ENCODE measurements at places on chromosomes 7 and 10.
A peak's percentile ranks its signal among the peaks of the same experiment; 100 is the strongest.

DNA sequence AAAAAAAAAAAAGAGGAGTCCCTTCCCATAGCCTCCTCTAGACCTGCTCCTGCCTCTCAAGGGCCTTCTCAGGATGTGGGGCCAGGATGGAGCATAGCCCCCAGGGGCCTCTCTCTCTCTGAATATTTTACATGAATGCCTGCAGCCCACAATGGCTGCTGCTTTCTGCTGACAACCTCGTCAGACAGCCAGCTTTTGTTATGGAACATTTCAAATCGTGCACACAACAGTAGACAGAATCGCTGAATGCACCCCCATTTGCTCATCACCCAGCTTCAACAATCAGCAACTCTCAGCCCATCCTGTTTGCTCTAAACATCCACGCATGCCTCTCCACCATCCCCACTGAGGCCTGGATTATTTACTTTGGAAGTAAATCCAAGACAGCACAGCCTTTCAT, 5.4 kb downstream of the PLAC9 start:
- no peak for DNase-seq

DNA sequence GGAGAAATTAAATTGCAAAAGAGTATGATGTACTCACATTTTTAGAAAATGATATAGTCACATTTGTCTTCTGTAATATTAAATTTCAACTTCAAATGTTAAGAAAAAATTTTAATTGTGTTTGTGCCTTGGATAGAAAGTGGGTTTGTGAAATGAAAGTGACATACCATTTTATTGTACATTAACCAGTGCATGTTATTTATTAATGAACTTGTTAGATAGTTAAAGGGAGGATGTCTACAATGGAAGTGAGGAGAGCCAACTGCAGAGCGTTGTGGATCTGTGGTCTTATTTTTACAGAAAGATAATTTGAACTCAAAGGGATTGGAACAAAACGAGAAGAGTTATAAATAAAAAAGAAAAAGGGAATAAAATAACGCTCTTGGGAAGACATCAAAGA, 291.7 kb downstream of the ARL4A start:
- DNase-seq = no peak

DNA sequence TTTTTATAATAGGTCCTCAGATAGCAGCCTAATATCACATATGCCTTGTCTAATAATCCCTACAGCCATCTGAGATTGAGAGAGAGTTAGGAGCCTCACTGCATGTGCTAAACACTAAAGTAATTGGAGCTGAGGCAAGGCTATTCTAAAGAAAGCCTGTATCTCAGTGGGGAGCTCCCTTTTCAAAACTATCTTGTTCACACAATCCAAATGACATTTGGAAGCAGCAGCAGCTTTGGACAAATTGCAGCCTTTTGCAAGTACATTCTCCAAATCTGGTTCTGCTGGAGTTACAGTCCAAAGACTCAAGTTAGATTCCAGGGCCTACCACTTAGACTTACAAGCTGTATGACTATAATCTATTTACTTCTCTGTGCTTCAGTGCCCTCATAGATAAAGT, 104.5 kb downstream of the MACC1 start:
- no peak for DNase-seq

DNA sequence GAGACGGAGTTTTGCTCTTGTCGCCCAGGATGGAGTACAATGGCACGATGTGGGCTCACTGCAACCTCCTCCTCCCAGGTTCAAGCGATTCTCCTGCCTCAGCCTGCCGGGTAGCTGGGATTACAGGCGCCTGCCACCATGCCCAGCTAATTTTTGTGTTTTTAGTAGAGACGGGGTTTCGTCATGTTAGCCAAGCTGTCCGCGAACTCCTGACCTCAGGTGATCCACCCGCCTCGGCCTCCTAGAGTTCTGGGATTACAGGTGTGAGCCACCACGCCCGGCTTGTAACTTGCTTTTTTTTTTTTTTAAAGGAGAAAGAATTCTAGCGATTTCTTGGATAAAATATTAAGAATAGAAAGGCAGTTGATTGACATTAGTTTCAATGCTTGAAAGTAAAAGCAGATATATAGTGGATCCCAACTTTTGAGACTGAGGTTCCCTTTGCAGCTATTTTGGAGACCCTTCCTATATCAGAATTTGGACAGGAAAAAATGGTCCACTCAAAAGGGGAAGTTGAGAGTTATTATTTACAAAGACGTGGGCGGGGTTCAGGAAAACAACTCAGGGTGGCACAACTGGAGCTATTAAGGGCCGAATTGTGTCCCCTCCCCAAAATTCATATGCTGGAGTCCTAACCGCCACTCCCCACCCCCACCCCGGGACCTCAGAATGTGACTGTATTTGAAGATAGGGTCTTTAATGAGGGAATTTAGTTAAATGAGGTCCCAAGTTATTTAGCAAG, 1.3 kb upstream of the ERCC6 start:
- DNase-seq = no peak

DNA sequence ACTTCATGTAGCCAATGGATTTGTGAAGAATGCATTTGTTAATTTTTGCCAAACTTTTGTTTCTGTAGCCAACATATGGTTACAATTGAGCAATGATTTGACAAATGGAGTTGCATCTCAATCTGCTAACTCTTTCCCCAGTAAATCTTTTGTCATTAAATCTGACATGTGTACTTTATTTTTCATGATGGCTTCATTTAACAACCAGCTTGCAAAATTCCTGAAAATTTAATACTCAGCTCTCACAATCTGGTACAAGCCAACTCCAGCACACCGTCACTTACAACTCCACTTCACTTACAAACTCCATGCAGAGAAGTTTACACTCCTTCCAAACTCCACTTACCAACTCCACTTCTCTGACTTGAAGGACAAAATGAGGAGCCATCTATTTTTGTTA, 26.5 kb upstream of the HIBADH start:
- no peak for DNase-seq

- peak; percentile 41 for DNase-seq
Measured at GRCh38 chr7:94395141-94396036, 694 bp downstream of the COL1A2 start.

- DNase-seq = no peak
Measured at GRCh38 chr7:835485-836401, 3.5 kb downstream of the SUN1 start.

- no peak for DNase-seq
Measured at GRCh38 chr7:66308411-66308810, 103.3 kb downstream of the TPST1 start.

GRCh38 chr7:37357637-37357996, 91.0 kb downstream of the ELMO1 start:
- no peak for DNase-seq

DNA sequence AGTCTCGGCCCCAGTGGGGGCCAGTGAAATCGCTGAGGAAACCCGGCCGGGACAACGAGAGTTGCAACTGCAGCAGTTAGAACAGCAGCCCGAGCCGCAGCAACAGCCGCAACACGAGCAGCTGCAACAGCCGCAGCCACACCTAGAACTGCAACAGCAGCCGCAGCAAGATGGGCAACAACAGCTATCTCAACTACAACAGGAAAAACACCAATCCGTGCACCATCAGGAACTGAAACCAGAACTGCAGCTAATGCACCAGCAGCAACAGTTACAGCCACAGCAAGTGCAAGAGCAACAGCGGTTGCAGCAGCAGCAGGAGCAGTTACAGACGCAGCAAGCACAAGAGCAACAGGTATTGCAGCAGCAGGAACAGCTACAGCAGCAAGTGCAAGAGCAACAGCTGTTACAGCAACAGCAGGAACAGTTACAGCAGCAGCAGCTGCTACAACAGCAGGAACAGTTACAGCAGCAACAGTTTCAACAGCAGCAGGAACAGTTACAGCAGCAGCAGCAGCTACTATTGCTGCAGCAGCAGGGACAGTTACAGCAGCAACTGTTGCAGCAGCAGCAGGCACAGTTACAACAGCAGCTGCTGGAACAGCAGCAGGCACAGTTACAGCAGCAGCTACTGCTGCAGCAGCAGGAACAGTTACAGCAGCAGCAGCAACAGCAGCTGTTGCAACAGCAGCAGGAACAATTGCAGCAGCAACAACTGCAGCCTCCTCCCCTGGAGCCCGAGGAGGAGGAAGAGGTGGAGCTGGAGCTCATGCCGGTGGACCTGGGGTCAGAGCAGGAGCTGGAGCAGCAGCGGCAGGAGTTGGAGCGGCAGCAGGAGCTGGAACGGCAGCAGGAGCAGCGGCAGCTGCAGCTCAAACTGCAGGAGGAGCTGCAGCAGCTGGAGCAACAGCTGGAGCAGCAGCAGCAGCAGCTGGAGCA, 6.1 kb downstream of the ZNF853 start:
- DNase-seq = no peak

GRCh38 chr10:17061418-17061817, 68.2 kb downstream of the CUBN start:
- DNase-seq = no peak

GRCh38 chr7:27795977-27796376, 56.0 kb downstream of the TAX1BP1 start:
- no peak for DNase-seq

DNA sequence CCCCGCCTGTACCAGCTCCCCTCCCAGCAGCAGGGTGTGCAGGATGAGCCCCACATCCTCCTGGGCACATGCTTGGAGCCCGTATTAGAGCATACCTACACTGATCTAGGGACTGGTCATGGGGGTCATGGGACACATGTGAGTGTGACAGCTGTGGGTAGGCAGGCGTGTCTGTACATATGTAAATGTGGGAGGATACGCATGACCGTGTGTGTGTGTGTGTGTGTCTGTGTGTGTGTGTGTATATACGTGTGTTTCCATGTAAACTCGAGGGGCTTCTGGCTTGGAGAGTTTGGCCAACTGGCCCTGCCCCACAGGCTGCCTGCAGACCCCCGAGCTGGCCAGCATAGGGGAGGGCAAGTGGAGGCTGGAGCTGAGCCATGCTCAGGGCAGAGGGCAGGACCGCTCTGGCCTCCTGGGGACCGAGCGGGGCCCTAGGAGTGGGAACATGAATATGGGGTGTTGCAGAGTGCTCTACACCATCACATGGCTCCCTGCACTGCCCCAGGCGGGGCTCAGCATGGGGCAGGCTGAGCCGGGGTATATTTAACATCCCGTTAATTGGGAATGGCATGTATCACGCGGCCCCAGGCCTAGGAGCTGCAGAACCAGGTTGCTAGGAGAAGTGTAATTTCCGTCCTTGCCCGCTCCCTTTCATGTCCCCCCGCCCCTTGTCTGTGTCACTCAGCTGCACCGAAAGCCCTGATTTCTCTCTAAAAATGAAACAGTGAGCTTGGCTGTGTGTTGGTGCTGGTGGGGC, 152.7 kb upstream of the PCBD1 start:
- no peak for DNase-seq

DNA sequence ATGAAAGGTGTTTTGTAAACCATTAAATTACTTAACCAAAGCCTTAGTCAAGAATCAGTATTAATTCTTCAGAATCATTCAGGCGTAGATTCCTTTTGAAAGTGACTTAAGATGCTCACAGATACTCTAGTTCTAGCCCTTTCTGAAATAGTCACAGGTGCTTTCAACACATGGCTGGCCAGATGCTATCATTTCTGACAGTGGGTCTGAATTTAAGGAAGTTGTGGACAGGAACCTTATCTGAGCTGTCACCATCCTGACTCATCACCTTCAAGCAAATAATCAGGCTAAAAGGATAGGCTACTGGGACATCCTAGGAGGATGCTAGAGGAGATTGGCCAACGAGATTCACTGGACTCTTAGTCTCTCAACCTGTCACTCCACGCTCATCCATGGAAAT, 501.5 kb downstream of the LRMDA start:
- no peak for DNase-seq

DNA sequence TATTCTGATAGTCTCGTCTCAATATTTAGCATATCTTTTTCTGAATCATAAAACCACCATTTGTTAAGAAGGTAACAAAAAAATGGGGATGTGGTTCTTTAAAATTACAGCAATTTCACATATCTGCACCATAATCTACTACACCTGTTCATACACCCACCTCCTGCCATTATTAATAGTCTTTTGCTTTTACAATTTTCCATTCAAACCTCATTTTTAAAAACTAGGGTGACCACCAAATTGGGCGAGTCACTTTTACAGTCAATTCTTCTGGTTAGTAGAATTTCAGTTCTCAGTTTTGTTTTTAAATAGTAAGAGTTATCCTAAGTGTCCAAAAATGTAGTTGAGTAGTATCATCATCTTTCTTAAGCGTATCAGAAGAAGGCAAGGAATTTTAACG, 48.4 kb upstream of the GSAP start:
- DNase-seq = no peak

DNA sequence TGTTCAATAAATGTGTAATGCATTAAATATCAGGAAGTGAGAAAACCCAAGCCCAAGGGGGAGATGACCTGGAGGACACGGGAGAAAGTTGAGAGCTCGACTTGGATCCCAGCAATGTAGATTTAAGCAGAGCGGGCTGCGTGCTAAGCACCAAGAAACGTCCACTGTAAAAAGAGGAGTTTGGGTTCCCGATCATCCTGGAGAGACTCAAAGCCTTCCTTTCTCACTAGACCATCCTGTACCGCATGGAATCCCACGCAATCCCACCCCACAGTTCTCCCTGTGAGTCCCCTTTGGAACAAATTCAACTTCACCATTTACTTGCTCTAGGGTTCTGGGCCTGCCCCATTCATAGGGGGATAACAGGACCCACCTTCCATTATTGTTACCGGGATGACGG, 2.4 kb downstream of the TRPV6 start:
- no peak for DNase-seq

DNA sequence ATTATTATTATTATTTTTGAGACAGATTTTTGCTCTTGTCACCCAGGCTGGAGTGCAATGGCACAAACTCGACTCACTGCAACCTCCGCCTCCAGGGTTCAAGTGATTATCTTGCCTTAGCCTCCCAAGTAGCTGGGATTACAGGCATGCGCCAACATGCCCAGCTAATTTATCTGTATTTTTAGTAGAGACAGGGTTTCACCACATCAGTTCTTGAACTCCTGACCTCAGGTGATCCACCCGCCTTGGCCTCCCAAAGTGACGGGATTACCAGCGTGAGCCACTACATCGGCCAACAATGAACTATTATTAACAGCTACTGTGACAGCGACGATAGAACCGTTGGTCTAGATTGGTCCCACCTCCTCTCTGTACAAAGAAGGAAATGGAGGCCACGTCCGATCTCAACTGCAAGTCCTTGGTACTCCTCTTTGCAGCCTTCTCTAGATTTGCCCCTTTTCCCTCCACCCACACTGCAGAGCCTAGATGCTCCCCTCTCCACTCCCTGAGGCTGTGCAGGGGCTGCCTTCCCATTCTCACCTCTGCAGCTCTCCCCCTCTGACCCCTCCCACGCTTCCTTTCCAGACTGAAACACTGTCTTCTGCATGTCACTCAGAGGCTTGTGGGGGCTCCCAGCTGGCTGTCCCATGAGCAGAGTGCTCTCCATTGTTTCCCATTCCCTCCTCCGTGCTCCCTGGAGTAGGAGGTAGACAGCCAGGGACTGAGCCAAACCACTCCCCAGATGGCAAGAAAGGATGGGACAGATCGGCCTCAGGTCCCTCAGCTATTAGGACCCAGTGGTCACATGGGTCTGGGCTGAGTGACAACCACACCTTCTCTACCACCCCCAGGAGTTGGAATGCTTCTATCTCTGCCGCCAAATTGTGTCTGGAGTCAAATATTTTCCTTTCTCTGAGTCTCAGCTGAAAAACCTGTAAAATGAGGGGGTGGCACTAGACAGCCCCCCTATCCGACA, 2.3 kb downstream of the LOXL4 start:
- DNase-seq = no peak
